ENCODE measurements at places on chromosomes 2 and 18. TPM values are rescaled to one million over a fixed set of nuclear protein-coding genes. Genes with fewer than 3 reads are reported as not detected.

GRCh38 chr2:181378491-181378890 lies 78.7 kb upstream of the ITGA4 start:
- no peak for DNase-seq

GRCh38 chr2:121828281-121828731 lies 72.9 kb downstream of the TSN start:
- no peak for DNase-seq

DNA sequence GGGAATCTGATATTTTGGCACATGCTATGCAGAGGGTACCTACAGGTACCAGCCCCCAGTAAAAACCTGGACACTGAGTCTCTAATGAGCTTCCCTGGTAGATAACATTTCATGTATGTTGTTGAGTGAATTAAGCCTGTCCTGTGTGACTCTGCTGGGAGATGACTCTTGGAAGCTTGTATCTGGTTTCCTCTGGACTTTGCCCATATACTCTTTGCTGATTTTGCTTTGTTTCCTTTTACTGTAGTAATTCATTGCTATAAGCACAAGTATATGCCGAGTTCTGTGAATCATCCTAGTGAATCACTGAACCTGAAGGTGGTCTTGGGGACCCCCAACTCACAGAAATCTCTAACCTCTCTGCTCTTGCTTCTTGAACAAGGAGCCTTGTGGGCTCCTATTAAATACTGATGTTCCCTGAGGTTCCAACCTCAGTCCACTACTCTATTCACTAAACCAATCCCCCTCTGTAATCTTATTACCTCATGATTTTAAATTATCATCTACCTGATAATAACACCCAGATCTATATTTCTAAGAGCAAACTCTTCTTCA lies 94.3 kb upstream of the WDSUB1 start:
- no peak for DNase-seq

ASB18 gene
- total RNA-seq, result not detected

DNA sequence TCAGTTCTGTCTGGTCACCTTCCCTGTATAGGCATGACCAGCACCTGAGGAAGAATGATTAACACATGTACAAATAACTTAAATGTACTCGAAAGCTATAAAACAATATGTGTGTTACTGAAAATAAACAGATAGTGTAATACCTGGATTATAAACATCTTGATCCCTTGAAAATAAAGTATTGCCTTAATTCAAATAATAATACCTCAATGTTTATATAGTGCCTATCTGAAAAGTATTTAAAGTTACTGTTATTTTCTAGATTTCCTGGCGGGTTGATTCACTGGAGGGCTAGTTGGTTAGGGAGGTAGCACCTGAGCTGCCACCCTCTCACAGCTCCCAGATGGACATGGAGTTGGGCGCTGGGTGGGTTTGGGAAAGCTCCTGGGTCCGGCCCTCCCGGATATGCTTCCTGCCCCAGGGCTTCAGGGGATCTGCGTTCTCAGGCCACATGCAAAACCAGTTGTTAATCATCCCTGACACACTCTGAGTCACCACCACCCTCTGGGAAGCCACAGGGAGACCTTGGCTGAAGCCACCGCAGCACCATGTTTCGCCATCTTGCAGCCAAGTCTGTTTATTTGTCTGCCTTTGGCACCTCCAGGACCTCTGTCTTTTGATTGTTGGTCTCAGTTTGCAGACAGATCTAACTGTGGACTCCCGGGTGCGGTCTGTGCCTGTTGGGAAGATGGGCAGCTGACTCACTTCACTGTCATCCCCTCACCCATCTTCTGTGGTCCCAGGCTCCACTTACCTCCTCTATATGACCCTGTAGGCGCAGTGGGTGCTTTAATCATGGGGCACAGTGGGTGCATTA lies 35.3 kb downstream of the RAB31 start:
- peak; percentile 96 for DNase-seq

ALKAL2 gene
- total RNA-seq, result not detected

DNA sequence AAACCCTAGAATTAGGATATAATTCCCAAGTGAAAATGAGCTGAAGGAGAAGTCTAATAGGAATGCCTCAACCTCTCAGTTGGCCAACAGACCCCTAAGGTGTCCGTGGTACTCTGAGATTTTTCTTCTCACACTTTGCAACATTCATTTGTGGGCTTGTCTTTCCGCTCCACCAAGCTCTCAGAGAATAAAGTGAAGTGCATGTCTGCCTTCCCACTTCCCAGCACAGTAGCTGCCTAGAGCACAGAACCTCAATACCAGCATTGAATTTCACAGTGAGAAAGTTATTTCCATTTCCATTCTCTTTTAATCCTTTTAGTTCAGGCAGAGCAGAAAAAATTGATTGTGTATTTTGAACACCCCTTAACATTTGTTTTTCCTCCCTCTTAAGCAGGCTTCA lies 451.8 kb downstream of the TGIF1 start:
- no peak for DNase-seq

- DNase-seq, result no peak
Measured at GRCh38 chr18:26977781-26978180, 112.3 kb upstream of the AQP4 start.

DNA sequence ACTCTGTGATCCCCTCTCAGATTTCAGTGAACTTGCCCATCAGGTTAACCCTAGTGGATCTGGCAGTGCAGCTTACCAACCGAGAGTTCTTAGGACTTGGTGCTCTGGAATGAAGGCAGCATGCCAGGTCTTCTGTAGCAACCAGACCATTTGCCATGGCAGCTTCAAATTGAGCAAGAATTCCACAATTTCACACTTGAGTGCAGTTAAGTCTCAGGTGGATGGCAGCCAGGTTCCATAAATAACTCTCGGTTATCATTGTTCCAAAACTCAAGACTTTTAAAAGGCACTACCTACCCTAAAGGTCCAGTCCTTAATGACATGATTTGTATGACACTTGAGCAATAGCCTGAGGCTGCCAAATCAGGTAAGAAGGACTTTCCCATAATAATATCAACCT lies 48.1 kb downstream of the GALNT3 start:
- DNase-seq, result no peak

HOXD12 gene
- 0.27 TPM for total RNA-seq

DNA sequence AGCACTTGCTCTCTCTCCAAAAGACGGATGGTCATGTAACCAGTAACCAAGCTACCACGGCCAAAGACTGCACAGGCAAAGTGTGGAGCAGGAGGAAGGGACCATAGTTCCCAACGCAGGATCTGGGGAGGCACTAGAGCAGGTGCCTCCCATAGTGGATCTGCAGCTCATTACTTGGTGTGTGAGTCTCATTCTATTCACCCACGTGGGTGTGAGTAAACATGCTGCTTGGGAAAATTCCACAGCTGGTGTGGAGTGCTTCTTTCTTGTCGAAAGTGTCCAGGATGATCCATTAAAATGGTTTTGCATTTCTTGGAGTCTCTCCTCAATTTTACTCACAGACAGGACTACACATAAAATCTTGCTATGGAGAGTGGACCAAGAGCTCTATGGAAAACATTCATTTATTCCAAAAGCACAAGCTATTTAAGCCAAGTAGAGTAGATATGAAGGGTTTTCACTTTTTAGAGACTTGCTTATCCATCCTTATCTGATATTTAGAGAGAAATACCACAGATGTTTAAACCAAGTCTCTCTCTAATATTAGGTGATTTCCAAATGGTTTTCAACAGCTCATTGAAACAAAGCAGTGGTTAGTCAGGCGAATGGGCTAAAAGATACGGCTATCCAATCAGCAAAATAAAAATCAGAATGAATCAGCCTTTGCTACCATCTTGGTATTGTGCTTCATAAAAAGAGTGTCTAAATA lies 104.3 kb upstream of the CCDC195 start:
- DNase-seq, result no peak

- no peak for DNase-seq
Measured at GRCh38 chr18:63741769-63742168, 33.4 kb upstream of the SERPINB7 start.

DNA sequence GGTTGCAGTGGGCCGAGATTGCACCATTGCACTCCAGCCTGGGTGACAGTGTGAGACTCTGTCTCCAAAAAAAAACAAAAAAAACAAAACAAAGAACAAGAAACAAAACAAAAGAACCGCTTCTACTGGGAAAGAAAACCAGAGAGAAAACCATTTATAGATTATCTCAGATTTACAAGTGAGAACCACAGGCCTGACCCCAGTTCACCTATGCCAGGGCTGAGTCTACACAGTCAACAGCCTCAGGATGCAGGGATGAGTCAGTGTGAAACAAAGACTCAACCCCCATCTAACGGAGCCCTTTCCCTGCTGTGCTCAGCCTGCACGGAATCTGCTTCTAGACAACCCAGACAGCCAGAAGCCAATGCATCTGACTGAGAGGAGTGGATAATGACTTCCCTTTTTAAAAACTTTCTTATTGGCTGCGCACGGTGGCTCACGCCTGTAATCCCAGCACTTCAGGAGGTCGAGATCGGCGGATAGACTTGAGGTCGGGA lies 25.5 kb upstream of the YWHAQ start:
- DNase-seq, result no peak

ZEB2 gene
- total RNA-seq, result 0.81 TPM

DNA sequence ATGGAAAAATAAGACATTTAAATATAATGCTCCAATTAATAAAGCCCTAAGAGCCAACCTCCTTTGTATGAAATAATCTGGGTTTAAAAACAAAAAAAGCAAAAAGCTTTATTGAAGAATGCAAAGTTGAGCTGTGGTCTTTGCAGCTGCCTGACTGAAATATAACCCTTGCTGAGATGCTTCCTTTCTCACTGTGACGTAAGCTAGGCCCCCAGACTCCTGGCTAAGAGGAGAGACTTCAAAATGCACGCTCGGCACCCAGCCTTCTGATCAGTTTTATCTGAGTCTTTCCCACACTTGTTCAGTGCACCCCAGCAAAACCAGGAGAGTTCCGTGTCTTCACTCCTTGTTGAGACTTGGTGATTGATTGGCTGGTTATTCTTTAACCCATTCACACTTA lies 115.3 kb downstream of the BCL11A start:
- DNase-seq, result no peak

- DNase-seq, result no peak
Measured at GRCh38 chr2:38167968-38168350, 92.0 kb upstream of the CYP1B1 start.

DNA sequence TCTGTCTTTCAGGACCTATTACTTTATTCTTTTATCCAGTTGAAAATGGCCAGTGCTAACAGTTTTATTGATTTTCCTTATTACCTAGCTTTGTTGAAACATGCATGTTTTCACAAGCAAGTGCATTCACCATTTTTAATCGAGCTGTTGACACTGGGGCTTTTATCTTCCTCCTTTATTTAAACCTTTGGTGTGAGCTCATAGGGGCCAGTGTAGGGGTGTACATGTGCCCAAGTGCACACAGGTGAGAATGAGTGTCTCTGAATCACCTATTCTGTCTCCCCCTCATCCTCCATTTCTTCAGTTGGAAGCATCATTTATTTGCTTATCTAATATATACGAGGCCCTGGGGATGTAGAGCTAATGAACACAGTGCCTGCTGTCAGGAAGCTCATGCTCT lies 199.1 kb downstream of the PRKCE start:
- DNase-seq, result no peak

CNTNAP5 gene
- total RNA-seq, result not detected

FAM124B gene
- not detected for total RNA-seq

DNA sequence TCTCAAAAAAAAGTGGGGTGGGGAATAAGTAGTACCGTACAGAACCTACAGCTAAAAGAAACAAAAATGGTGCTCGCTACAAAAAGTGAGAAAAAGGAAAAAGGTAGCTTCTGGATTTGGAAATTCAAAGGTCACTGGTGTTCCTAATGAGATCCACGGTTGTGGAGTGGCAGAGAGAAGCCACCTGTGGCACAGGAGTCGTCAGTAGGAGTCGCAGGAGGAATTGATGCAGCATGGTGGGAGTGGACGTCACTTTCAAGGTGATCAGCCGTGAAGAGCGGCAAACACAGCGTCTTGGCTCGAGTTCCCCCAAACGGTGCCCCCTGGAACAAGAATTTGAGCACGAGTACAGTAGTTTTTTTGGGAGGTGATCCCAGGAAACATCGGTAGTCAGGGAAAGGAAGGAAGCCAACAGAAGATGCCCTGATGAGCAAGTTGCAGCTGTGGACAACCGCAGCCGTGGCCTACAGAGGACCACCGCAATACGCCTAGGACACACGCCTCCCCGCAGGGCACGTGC lies 1.4 kb upstream of the TTL start:
- DNase-seq, result no peak

UGT1A8 gene
- not detected for total RNA-seq

SLC23A3 gene
- 4.8 TPM for total RNA-seq

ACOXL gene
- total RNA-seq, result 5.5 TPM

DNA sequence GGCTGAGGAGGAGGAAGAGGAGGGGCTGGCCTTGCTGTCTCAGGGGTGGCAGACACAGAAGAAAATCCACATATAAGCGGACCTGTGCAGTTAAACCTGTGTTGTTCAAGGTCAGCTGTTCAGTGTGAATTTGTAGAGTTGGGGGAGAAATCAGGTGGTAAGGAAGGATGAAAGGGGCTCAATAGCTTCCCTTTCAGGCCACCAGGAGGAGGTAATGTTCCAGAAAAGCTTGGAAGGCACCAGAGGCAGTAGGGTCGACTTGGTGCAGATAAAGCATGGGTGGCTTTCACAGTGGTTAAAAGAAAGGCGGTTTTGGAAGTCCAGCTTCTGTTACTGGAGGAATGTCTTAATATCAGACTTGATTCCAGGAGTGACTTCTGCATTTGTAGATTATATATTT lies 167.4 kb downstream of the THSD7B start:
- DNase-seq, result no peak

TRIB2 gene
- total RNA-seq, result 12.4 TPM

DNA sequence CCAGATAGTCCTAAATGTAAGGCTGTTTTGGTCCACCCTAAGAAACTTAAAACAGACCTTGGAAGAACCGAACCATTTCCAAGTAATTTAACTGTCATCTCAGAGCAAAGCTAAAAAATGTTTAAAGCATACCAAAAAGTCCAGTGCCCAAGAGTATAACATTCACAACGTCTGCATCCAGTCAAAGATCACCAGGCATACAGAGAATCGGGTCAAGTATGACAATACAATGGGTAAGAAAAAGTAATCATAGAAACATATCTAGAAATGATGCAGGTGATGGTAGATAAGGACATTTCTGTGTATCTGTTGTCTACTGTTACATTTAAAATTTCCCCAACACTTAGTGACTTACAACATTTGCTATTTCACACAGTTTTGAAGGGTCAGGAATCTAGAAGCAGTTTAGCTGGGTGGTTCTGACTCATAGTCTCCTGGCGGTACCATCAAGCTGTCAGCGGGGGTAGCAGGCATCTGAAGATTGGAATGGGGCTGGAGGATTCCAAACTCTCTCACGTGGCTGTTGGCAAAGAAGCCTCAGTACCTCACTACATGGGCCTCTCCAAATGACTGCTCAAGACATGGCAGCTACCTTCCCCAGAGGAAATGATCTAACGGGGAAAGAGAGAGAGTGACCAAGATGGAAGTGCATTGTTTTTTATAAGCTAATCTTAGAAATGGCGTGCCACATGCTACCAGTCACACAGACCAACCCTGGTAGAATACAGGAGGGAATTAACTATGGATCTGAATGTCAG lies 36.6 kb upstream of the DYNC2LI1 start:
- peak; percentile 18 for DNase-seq

GRCh38 chr2:26742048-26742770 lies 21.9 kb upstream of the SLC35F6 start:
- DNase-seq, result no peak

ZBTB7C gene
- 0.37 TPM for total RNA-seq

HTR2B gene
- not detected for total RNA-seq

ABCB11 gene
- total RNA-seq, result 0.12 TPM

PLA2R1 gene
- total RNA-seq, result 0.34 TPM

APCDD1 gene
- total RNA-seq, result not detected

All from HCT116 (cell line).